ENCODE measurements at places on chromosomes 1 and 21.
A peak's percentile ranks its signal among the peaks of the same experiment; 100 is the strongest.

GRCh38 chr1:14907416-14907815, 246.1 kb upstream of the TMEM51 start:
- DNase-seq = no peak

- no peak for DNase-seq
These were observed 158.2 kb downstream of the TRIM33 start for GRCh38 chr1:114352797-114353196.

DNA sequence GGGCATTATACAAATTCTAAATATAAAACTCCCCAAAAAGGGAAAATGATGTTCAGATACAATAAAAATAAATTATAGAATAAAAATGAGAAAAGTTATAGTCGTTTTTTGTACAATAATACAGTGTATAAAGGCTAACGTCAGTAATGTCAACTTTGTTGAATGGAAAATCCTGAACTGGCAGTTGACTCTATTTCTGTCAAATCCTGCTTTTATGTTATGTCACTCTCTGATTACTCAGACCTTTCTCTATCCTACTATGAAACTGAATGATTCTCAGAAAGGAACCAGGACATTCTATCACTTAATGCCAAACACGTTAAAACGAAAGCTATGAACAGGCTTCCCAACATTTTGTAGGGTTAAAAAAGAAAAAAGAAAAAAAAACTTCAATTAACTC, 636.4 kb downstream of the USP25 start:
- DNase-seq = no peak

GRCh38 chr1:193514397-193514796, 328.0 kb upstream of the B3GALT2 start:
- DNase-seq = no peak

DNA sequence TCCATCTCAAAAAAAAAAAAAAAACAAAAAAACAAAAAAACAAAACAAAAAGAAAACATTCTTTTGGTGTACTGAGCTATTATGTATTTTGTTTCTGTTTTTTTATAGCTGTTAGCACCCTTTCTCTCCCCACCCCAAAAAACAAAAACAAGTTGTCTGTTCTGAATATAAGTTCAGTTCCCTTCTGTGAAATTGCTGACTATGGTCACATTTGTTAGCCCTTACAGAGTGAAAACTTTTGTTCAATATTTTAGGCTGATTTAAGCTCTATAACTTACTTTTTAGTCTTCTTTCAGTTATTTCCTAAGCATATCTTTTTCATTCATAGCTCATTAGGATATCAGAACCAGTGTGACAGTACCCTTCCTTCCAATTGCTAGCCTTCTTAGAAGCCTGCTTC, 1056.6 kb upstream of the NCAM2 start:
- DNase-seq = no peak

DNA sequence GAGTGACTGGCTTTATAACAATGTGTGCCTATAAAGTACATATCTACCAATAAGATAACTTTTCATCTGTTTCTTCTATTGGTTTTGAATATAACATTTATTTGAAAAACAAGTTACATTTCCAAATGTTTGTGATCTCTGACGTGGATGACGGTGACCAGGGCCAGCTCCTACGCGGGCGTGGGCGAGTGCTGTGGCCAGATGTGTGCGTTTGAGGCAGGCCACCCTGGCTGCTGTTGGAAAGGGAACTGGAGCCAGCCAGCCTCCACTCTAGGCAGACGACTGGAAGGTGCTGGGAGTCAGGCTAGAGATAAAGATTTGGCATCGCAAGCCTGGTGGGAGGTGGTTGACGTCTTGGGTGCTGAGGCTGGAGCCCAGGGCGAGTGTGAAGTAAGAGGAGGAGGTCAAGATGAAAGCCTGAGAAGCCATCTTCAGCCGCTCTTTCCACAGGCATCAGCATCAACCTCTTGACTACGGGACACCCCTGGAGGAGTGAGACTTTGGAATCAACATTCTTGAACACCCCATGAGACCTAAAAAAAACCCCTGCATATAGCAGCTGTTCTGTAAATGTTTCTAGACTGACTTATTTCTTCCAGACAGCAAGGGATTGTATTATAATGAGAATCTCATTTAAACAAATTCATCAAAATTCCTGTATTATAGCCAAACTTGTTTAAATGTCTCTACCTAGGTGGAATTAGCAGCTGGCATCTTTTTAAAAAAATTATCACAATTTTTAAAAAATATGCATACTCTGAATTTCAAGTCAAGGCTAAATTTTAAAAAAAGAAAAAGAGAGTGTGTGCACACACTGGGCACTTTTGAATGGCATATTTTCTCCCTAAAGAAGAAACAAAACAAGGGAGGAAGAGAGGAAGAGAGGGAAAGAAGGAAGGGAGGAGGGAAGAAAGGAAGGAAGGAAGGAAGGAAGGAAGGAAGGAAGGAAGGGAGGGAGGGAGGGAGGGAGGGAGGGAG, 112.5 kb upstream of the SLC44A3 start:
- DNase-seq = no peak

- DNase-seq = no peak
These were observed 40.9 kb upstream of the DAB1 start for GRCh38 chr1:57464756-57465155.

DNA sequence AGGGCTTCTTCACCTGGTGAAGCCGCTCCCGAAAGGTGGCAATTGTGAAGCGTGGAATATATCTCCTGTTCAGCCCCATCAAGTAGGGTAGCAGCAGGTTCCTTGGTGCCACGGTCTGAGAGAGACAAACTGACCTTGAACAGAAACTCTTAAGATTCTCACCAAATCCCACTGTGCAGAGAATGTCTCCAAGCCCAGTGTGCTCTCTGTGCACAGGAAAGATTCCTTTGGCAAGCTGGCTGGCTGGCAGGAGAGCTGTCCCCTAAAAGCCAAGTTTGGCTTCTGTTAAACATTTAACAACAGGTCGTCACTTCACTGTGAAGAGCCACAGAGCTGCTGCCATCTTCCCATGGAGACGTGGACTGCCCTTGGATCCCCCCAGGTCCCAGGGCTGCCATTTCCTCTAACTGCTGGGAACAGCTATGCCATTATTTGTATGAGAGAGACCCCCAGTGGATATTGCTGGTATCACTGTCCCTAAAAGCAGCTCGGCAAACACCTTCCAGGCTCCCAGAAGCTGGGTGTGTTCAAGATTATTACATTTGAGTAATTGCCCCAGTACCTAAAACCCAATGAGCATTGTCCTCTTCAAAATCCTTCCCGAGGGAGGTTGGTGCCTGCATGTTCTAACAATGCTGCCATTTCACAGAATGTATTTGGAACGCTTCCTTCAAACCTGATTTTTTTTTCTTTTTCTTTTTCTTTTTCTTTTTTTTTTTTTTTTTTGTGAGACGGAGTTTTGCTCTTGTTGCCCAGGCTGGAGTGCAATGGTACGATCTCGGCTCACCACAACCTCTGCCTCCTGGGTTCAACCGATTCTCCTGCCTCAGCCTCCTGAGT, 71.8 kb downstream of the CD58 start:
- DNase-seq = no peak

DNA sequence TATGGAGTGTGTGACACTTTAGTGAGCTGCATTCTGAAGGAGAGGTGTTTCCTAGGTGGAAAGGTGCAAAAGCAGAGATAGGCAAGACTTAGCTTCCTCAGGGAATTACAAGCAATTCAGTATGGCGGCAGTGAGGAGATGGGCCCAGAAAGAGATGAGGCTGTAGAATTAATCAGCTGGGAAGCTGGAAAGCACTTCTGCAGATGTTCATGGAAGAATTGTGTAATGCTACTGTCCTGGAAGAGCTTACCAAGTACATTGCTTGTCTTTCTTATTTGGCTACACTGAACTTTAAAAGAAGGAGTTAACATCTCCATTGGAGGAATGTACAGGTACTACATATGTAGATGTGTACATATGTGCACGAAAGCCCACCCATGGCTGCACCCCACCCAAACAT, 103.7 kb upstream of the DPT start:
- no peak for DNase-seq

GRCh38 chr1:27408151-27408550, 15.7 kb downstream of the GPR3 start:
- no peak for DNase-seq

DNA sequence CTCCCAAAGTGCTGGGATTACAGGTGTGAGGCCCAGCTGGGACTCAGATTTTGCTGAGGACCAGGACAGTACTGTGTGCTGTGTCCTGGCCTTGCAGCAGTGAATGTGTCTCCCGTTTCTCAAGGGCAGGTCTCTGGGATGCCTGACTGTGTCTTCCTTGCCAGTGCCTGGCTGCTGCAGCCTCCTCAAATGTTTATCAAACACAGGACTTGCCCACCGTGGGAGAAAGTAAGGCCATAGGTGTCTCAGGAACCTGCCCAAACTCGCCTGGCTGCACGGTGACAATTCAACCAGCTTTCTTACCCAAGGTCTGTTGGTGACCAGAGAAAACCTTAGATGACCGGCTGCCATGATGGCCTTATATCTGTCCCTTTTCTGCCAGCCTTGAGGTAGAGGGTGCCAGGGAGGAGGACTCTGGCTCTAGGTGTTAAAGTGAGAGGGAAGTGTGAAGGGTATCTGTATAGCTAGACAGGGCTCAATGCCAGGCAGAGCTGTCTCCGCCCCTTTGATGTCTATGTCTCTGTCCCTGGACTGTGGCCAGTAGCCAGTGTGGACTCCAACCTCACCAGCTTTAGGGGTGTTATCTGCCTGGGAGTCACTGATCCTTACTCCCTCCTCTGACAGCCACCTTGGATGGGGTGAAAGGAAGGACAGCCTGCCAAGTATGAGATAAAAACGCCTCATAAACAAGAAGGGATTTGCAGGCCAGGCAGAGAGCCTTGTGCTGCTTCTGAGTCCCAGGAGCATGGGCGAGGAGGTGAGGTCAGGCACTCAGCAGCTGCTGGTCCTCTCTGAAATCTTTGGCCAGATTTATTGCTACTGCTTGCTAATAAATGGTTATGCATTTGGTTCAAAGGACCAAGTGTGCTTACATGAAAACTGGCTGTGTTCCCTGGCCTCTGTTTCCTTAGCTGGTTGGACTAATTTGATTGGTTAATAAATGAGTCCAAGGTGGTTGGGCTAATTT, 22.3 kb downstream of the IL6R start:
- no peak for DNase-seq

DNA sequence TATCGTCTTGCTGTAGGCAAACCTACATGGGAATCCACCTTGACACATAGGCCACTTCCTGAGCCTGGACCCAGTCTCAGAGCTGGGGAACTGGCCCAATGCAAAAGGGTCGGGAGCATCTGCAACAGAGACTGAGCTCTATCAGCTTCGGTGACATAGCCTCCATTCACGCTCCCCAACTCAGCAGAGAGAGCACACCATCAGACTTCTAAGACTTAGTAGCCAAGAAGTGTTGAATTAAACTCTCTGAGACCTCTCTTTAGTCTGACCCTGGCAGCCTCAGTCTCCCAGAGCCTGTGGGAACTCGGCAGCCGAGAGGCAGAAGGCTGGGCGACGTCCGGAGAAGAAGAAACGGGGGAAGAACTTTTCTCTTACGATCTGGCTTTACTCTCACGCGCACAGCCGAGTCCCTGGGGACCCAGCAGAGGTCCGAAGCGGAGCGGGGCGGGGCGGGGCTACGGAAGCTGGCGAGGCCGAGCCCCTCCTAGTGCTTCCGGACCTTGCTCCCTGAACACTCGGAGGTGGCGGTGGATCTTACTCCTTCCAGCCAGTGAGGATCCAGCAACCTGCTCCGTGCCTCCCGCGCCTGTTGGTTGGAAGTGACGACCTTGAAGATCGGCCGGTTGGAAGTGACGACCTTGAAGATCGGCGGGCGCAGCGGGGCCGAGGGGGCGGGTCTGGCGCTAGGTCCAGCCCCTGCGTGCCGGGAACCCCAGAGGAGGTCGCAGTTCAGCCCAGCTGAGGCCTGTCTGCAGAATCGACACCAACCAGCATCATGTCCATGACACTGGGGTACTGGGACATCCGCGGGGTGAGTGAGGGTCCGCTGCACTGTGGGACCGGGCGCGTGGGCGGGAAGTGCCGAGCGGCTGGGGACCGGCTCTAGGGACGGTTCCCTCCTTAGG, at the start of gene GSTM4:
Gene GSTM4 (plus strand): TSS at position 485 of the 905 bp plus-strand sequence. CDS start 291 bp downstream, at position 776.
- DNase-seq = no peak

GRCh38 chr1:199082778-199083389, 444.0 kb downstream of the PTPRC start:
- no peak for DNase-seq

DNA sequence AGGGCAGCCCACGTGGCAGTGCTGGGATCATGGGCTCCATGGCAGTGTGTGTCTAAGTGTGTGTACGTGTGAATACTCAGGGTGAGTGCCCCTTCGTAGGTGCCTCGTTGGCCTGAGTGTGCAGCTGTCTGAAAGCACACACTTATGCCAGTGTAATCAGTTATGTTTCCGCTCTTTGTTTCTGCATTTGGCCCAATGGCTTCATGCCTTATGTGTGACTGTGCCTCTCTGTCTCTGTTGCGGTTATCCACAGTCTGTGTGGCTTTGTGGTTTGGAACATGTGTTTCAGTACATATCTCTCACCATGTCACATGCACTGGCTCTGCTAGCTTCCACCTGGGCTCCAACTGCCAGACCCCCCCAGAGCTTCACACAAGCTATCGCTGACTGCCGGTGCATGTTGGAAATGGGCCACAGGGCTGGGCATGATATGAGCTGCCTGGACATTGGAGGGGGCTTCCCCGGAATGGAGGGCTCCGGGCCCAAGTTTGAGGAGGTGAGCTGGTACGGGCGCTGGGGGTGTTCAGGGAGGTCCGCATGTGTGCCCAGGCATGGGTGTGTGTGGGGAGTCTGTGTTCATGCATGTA, 70.3 kb upstream of the TINAGL1 start:
- peak; percentile 19 for DNase-seq

- DNase-seq = peak; percentile 91
These were observed 12.8 kb downstream of the ADAMTSL4 start for GRCh38 chr1:150561974-150562445.

DNA sequence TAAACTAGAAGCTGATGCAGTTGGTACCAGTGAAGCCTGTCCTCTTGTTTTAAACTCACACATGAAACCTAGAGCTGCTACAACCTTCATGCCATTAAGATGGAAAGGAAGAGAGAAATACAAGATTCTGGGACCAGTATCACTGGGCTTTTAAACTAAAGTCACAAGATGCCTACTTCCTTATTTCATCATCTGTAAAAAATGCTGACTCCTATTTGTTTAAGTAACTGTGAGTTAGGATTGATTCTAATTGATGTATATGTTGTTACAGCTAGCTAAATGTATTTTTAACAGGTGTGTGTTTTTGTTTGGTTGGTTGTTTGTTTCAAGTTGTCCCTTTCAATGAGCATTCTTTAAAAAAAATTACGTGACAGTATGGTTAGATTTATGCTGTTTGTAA, 833.3 kb upstream of the PRMT6 start:
- no peak for DNase-seq

DNA sequence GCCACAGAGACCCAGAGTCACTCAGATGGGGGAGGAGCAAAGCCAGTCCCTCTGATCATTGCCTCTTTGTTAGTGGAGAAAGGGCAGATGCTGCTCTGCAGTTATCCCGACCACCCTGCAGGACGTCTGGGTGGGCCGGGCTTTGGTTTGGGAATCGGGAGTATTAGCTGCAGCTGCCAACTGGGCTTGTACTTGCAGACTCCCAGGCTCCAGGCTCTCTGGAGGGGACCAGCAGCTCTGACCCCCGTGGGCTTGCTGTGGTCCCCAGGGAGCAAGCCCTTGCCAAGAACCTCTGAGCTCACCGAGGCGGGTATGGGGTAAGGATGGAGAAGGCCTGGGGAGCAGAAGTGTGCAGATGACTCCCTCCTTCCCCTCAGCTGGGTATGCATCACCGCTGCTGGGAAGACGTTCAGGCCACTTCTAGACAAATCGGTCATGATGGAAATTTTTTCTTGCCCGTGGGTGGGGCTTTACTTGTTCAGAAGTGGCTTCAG, 21.6 kb downstream of the MAPKAPK2 start:
- DNase-seq = peak; percentile 71
